AG09319 (cell line): ENCODE measurements at places on chromosomes 12 and 14.
A peak's percentile ranks its signal among the peaks of the same experiment; 100 is the strongest.

DNA sequence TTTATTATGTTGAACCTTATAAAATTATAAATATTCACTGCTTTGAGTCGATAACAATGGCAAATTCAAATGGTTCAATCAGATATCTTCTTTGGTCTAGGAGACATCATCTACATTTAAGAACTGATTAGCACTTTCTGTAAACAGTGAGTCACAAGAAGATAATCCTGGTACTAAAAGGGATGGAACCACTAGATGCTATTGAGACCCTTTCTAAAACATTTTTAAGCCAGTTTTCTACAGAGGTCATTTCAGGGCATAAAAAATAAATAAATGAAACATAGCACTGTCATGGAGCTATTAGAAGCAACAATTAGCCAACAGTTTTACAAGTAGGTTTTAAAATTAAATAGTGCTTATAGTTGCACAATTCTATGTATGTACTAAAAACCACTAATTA, 212.2 kb downstream of the DUSP6 start:
- DNase-seq: no peak

DNA sequence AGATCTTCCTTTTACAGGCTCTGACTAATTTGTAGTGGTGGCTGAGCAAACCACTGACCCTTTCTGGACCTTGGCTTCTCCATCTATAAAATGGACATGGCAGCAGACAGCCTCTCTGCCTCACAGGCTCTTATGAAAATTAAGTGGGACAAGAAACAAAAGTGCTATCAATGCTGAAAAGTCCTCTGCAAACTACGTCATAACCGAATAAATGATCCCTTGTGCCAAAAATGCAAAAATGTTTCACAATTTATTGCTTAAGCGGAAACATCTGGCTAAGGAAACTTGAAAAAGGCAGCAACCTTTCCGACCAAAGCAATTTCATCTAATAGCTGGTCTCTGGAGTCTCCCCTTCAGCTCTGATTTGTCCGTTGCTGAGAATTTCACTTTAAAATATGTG, 108.5 kb upstream of the PLXNC1 start:
- peak; percentile 69 for DNase-seq

DNA sequence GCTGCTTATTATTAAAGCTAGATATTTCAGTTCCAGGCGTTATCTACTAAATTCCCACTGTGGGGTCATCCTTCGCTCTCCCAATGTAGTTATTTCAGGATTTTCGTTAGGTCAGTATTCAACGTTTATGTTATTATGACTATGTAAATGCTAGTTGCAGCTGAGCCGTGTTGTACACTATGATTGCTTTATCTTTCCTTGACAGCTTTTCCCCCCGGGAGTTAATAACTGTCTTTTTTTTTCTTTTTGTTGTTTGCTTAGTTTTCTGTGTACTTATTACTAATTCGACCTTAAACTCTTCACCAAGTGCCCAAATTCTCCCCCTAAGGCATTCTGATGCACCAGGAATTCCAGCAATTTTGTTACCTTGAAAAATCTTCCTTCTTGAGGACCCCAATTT, 48.5 kb downstream of the SUDS3 start:
- no peak for DNase-seq

GRCh38 chr12:122974892-122975789, at the start of gene OGFOD2:
Gene OGFOD2 (plus strand): TSS chr12:122975244. CDS start chr12:122975252, 8 bp downstream.
- DNase-seq: peak; percentile 65

DNA sequence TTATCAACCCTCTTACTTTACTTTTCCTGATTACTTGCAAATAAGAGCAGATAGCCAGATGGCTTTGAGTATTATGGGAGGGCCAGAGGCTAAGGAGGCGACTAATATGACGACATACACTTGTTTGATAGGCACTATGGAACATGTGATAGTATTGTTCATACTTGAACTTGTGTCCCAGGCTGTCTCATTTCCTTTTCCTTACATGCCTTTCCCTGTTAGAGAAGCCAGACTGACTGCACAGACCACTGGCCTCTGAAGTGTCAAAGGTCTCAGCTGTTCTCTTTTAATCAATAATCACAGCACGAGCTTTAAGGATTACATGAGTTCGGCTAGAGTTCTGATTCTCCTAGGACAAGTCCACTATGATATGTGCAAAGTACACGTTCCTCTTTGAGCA, 326.0 kb downstream of the PRKD1 start:
- DNase-seq: no peak

DNA sequence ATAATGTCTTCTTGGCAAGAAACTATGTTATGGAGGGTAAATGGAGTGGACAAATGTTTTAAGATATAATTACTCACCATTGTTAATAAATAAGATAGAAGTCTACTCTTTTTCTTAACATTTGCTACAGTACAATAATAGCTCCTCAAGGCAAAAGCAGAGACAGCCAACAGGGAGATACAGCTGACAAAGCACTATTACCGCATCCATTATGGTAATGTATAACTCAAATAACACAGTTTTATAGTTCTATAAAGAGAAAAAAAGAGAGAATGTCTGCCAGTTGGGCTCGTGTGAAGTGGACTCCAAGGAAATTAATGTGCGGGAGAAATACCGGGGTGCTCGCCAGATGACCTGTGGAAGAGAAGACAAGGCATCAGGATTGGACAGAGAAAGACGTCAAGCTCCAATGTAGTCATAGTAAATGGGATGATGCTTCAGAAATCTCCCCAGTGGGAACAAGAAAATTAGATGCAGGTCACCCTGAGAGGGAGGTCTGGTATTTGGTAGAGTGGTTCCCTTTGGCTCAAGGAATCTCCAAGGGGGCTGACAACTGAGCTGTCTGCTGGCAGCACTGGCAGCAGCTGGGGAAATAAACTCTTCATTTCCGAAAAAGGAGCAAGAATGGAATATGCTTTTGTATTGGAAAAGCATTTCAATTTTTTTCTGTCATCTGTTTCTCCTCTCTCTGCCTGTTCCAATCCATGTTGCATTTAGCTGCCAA, 343.9 kb downstream of the LRFN5 start:
- DNase-seq: no peak

DNA sequence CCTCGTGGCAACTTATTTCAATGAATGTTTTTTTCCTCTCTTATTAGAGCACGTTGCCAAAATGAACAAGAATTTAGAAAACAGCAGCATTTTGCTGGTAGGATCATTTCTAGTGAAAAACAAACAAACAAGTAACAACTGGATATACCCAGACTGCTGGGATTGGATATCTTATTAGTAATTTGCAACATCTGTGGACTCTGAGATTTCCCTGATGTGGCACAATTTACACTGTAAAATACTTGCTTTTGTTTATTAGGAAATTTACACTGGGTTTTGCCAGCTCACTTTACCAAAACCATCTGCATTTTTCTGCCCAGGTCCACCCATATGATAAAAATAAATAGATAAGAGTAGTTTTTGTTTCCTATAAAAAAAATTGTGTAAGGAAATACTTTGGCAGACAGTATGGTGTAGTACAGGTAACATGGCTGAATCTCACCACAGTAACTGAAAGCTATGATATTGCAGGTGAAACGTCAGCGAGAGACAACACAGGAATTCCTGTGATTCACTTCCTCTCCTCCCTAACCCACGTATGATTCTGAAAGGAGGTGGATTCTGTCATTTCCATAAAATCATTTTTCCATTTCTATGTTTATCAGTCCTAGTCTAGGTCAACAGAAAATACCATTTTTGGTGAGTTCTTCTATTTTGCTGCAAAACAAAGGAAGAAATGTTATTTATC, 176.2 kb upstream of the NOVA1 start:
- no peak for DNase-seq

GRCh38 chr12:85017133-85017532, 18.9 kb downstream of the TSPAN19 start:
- DNase-seq: no peak

- no peak for DNase-seq
These were observed 104.3 kb downstream of the RBM19 start for GRCh38 chr12:113861708-113862312.

- no peak for DNase-seq
These were observed 54.0 kb downstream of the GPATCH2L start for GRCh38 chr14:76205708-76206107.

- no peak for DNase-seq
These were observed 21.7 kb downstream of the CAPRIN2 start for GRCh38 chr12:30732954-30733637.

- DNase-seq: no peak
These were observed 11.1 kb downstream of the DAAM1 start for GRCh38 chr14:59199614-59200013.

- DNase-seq: no peak
These were observed 5.7 kb downstream of the PRKAB1 start for GRCh38 chr12:119673634-119674033.

DNA sequence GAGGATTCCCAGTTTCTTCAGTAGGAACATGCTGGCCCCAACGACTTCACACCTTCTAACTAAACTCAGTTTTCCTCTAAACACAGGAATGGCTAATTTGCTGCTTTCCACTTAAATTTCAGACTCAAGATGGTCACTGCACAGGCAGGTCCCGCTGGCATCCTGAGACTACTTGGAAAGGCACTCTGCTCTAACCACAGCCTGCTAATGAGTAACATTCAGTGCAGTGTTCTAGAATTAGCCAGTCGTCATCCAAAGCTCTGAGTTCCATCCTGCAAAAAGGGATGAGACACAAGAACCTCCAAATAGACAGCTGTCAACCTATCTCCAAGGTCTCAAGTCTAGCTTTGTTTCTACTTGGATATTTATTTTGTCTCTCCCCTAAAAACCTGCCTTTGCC, 6.0 kb downstream of the CCDC92 start:
- no peak for DNase-seq

DNA sequence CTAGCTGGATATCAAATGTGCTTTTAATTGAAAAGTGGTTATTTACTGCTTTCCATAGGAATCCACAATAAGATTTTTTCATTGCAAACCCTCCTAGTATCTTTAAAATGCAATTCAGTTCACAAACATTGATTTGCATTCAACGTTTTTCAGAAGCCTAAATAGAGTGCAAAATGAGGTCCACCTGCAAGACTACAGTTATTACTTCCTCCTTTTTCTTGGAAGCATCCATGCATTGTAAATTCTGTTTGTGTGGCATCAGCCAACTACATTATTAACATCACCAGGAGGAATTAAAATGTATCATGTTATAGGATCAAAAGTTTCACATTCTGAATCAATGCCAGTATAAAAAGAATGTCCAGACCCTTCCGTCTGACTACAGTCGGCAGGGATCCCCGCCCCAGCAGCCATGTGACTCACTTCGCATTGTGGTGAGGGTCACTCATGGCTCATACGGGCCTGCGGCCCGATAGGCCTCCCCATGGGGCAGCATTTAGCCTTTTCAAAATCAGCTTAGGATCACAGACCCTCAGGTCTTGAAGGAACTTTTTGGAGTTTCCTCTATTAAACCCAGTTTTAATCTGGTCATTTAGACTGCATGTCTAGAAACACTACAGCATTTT, 46.3 kb downstream of the NTF3 start:
- DNase-seq: no peak

- DNase-seq: no peak
These were observed 61.2 kb downstream of the FBXL14 start for GRCh38 chr12:1533205-1533601.

DNA sequence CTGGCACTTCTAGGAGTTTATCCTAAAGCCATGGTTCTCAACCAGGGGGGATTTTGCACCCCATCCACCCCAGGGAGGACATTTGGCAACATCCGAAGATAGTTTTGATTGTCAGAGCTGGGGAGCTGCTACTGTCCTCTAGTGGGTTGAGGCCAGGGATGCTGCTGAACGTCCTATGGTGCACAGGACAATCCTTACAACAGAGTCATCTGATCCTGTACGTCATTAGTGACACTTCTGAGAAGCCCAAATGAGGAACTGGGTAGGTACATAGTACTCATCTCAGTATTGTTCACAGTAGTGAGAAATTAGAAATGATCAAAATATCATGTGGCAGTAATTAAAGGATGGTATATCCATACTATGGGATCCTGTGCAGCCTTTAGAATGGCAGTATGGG, 185.1 kb downstream of the CHST11 start:
- DNase-seq: no peak

- no peak for DNase-seq
These were observed 185.9 kb upstream of the G2E3 start for GRCh38 chr14:30373053-30373452.

GRCh38 chr14:78967111-78967809, 797.1 kb downstream of the NRXN3 start:
- DNase-seq: no peak

DNA sequence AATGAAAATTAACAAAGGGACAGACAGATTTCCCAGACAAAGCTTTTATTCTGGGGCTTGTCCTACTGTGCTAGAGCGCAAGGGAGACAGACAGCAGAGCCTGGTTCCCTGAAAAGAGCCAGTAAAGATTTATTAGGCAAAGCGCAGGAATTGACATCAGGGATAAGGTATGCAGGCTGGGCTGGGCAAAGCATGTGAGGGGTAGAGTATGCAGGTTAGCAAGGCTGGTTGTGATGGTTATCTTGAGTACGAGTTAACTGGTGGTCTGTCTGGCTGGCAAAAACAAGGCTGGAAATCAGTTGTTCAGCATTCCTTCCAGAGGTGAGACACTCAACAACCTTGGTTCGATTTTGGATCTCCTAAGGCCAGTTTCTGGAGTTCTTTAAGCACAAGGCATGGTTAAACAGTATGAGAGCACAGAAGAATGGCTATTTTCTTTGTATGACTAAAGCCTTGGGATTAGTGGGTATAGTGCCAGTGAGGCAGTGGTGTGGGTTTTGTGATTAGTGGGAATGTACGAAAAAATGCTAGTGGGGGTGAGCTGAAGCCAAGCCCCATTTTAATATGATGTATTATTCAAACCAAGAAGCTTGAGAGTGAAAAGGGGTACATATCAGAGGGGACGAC, 30.9 kb downstream of the BTBD7 start:
- DNase-seq: no peak

- DNase-seq: no peak
These were observed 110.4 kb upstream of the TMCC3 start for GRCh38 chr12:94760786-94761185.

DNA sequence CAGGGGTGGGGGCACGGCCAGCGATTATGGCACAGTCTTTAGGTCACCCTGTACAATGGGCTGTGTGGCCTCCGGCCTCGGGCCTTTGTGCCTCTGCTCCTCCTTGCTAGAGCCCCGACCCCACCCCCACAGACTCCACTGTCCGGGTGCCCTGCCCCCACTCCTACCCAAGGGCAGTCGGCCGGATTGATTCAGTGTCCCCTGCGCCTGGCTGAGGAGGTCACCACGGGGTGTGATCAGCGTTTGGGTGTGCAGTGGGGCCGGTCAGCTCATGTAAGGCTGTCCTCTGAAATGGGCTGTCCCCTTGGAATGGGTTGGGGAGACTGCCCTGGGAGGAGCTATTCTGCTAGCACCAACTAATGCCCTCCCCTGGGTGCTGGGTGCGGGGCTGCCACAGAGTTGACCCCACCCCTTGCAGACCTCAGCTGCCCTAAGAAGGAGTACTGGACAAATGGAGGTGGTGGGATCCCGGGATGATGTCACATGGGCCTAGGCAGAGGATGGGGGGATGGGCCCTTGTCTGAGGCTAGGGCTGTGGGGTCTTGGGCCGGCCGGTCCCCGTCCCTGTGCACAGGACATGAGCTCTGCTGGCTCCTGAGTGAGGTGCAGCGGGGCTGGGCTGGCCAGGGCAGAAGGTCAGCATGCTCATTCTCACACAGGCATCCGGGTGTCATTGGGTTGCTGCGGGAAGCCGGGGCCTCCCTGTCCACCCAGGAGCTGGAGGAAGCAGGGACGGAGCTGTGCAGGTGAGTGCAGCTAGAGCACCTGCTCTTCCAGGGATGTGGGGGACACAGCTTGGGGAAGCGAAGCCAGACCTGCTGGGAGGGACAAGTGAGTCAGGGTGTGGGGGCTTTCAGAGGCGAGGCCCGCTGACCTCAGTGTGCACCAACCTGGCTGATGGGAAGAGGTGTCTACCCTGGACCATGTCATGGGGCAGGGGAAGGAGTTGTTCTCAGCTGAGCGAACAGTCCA, 23.4 kb downstream of the ASPG start:
- DNase-seq: no peak

- no peak for DNase-seq
These were observed 174.4 kb downstream of the DUSP6 start for GRCh38 chr12:89177802-89178395.
